ENCODE measurements at places on chromosomes 6 and 20.

DNA sequence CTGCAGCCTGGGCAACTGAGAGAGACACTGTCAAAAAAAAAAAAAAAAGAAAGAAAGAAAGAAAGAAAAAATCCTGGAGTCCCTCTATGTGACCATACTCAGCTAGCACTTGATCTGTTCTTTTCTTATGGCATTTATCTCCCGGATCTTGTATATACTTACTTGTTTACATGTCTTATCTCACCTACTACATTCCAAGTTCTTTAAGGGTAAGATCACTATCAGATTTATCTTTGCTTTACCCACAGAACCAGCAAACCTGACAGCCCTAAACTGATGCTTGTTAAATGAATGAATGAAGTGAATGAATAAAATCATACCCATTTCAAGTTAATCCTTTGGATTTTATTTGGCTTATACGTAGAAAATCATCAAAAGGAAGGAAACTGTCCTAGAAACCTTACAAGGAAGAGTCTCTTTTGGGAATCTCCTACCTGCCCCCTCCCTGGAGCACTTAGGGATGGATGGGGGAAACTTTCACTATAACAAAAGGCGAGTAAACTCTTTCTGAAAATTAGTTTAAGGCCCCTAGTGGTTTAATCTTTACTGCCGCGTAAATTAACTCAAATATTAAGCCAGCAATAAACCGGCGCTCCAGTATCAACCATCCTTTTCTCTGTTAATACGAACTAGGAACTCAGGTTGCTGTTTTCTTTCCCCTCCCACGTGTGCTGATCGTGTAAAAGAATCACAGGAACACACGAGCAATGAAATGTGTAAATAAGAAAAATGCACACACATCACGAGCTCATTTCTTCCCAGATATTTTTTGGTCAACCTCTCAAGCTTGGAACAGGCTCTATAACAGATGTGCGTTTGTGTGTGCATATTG, 1.3 kb upstream of the UTRN start:
- DNase-seq, result peak; percentile 51

- DNase-seq, result peak; percentile 83
These were observed 63.3 kb upstream of the ZNF133 start for GRCh38 chr20:18224968-18225568.

GRCh38 chr6:56567501-56567900, 75.2 kb downstream of the DST start:
- DNase-seq, result no peak

DNA sequence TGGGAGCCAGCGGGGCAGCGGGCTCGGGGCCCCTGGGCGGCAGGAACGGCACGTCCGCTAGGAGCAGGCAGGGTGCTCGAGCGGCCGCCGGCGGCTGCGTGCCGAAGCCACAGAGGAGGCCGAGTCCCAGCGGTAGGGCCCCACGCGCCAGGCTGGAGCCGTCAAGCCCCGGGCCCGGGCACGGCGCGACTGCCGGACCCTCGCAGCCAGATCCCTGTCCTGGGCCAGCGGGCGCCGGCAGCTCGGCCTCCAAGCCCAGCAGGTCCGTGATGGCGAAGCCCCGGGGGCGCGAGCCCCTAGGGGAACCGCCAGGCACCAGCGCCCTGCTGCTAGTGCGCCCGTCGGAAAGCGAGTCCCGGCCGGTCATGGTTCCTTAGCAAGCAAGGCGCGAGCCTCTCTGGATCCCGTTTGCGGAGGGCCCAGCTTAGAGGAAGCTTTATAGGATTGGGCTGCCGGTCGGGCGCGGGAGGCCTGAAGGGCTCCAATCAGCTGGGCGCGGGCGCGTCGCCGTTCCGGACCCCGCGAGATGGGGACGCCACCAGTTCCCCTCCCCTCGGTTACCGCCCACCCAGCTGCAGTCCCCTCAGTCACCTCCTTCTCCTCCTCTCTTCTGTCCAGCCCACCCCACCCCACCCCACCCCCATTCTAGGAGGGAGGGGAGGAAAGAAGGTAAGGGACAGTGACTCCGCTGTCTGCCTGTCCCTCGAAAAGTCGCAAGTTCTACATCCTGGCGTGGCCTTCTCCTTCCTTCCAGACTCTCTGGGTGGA, at the start of gene VSX1:
TSS of gene VSX1 (minus strand) at position 412 of the 768 bp plus-strand sequence. CDS start at position 367, 45 bp downstream.
- DNase-seq, result no peak

DNA sequence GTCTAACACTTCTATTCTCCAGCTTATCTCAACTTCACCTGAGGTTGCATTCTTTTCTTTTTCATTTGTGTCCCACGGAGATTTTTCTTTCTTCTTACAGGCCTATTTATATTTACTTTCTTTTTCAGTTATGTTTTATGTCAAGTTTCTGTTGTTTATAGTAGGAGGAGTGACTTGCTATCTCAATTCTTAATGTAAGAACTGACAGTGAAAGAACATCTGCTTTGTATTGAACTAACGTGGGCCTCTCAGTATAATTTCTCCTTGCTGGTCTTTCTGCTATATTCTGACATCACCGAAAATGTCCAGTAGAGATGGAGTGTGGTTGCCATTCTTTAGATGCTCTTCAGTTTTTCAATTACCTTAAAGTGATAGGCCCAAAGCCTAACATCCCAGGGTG, 521.7 kb downstream of the EPM2A start:
- DNase-seq, result no peak

DNA sequence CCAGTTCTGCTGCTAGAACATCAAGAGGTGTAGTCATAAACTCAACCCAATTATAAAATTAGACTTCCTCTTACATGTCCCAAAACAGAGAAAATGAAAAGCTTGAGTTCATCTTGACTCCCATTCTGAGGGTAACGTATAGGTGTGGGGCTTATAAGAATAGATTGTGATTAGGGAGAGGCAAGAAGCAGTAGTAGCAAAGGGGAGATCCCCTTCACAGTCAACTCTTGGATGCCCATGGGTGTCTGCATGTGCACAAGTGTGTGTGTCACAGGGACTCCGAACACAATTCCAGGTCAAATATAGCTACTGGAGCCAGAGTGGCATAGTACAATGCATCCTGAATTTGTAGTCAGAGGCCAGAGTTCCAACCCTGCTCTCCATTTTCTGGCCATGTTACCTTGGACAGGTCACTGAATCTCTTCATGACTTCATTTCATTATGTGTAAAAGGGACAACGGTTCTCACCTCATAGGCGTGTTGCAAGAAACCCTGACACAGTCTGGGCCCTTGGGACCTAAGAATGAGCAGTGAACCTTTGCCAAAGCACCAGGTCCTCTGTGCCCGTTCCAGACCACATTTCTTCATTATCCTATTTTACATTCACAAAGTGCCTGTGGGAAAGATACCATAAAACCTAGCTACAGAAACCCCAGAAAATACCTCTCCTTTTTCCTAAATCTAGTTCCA, 11.8 kb downstream of the GSTA4 start:
- no peak for DNase-seq

- DNase-seq, result no peak
These were observed 126.6 kb upstream of the NAA20 start for GRCh38 chr20:19890445-19891051.

DNA sequence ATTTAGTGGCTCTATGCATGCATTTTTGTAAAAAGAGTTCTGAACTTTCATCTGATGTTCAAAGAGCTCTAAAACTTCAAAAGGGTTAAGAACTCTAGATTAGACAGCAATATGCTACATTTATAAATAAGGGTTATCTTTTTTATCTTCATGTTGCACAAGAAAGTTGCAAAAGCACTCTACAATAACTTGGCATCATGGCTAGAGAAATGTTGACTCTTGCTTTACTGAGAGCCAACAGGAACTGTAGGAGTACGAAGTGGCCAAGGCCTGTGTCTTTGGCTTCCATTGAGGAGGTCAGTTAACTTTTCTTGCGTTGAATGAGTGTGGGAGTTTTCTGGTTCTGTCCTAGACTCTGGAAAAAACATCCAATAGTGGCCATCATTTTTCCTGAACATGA, 516.9 kb downstream of the TFAP2B start:
- no peak for DNase-seq

DNA sequence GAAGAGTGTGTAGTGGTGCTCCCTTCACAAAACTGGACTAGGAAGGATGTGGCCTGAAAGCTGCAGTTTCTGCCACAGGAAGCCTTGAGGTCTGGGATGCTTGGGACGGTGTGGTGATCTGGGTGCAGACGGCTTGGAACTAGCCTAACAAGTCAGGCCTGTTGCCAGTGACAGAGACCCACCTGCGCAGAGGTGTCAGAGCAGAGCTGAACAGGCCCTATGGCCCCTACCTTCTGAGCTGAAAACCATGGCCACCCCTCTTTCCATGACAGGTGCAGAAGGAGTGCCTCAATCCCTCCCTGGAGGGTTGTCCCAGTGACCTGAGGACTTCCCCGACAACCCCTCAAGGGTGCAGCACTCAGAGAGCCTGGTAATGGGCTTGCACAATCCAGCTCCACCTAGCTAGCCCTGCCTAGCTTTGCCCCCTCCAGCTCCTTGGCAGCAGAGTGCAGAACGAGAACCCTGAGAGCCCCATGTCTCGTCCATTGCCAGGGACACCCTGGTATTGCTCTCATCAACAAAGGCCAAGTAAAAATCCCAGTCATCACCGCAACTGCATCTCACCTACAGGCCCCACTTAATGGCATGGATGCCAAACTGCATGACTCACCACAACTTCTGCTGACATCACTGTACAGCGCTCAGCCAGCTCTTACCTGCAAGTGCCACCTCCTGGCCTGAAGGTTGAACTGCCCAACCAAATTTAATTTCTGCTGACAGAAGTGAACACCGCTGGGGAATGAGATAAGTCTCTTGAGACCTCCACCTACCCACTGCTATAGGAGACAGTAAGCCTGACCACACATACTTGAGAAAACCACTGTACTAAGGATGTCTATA, 563.1 kb downstream of the TFAP2A start:
- DNase-seq, result no peak

GRCh38 chr6:25959890-25960536, 2.6 kb upstream of the TRIM38 start:
- peak; percentile 18 for DNase-seq

GRCh38 chr20:23856736-23857135, 22.8 kb downstream of the CST5 start:
- no peak for DNase-seq

DNA sequence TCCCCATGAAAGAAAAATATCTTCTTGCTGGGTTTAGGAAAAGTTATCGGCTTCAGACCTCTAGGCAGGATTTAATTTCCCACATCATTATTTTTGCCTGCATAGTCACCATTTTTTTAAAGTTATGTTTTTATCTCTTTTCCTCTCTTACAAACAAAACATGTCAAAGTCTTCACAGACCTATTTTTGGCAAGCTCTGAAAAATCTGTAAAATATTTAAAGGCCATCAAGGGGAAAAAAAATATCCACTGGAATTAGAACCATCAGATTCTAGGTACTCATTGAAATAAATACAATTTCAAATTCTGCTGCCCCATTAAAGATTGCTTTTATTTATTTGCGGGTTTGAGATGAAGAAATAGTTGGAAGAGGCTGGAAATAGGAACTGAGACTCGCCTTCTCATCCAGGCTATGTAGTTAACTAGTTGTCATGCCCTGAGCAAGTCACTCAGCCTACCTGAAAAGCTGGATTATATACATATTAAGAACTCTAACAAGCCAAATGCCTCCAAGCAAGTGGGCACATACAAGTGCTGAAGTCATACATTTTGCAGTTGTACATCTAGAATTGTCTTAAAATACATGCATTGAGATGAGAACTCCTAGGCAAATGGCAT, 101.7 kb upstream of the SASH1 start:
- no peak for DNase-seq

DNA sequence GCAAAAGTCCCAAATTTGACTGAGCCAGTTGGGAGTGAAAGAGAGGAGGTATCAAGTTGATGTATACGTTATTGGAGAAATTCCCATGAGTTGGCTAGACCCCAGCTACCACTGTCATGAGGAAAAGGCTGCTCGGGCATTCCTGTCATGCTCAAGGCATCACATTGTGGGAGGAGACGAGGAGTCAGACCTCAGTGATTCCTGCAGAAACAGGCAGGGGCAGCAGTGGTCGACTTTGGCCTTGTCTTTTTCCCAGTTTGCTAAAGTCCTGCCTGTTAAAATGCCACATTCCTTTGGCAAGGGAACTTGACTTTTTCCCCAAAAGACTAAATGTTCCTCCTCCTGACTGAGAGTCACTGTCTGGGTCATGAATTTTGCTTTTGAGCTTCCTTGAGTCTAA, 295.5 kb upstream of the HS3ST5 start:
- peak; percentile 59 for DNase-seq

GRCh38 chr6:144331491-144331969, 46.4 kb downstream of the UTRN start:
- DNase-seq, result peak; percentile 78

DNA sequence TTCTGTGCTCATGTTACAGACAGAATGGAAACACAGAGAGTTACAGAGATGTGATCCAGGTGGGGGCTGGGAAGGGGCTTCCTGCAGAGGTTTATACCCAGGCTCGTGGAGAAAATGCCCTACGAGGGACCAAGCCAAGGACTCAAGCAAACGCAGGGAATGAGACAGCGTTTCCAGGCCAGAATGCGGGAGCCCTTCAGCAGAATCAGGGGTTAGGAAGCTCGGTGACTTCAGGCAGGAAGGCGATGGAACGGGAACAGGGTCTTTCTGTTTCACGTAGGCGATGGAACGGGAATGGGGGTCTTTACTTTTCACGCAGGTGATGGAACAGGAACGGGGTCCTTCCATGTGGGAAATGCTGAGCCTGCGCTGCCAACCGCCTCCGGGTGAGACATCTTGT, 82.6 kb downstream of the THBS2 start:
- no peak for DNase-seq

- DNase-seq, result no peak
These were observed 370 bp downstream of the CDH22 start for GRCh38 chr20:46307999-46308257.

GRCh38 chr6:150681578-150682395, 82.1 kb downstream of the PLEKHG1 start:
- no peak for DNase-seq

DNA sequence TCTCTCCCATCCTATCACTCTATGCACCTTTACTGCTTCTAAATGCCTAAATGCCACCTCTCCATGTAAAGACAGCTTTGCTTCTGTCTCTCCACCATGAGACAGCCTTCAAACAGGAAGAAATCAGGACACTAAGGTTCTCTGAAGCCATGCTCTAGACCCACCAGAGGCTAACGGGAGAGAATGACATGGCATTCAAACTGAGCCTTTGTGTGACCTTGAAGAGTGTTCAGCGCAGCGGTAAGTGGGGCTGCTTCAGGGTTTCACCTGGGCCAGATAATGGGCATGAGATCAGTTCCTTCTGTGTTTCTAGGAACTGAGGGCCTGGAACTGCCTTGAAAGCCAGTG, 20.1 kb downstream of the FAM50B start:
- no peak for DNase-seq

- peak; percentile 88 for DNase-seq
These were observed 154.9 kb downstream of the ESR1 start for GRCh38 chr6:151962246-151962846.

GRCh38 chr6:159119791-159120190, 49.4 kb upstream of the FNDC1 start:
- DNase-seq, result no peak

GRCh38 chr6:77341058-77341986, 122.0 kb downstream of the HTR1B start:
- no peak for DNase-seq

Measured in astrocyte of the hippocampus (primary cell).